ENCODE measurements at places on chromosomes 2 and 18.

GRCh38 chr18:72726201-72726600, 141.6 kb downstream of the NETO1 start:
- DNase-seq = no peak

GRCh38 chr2:49131801-49132200, 22.5 kb downstream of the FSHR start:
- DNase-seq = no peak

DNA sequence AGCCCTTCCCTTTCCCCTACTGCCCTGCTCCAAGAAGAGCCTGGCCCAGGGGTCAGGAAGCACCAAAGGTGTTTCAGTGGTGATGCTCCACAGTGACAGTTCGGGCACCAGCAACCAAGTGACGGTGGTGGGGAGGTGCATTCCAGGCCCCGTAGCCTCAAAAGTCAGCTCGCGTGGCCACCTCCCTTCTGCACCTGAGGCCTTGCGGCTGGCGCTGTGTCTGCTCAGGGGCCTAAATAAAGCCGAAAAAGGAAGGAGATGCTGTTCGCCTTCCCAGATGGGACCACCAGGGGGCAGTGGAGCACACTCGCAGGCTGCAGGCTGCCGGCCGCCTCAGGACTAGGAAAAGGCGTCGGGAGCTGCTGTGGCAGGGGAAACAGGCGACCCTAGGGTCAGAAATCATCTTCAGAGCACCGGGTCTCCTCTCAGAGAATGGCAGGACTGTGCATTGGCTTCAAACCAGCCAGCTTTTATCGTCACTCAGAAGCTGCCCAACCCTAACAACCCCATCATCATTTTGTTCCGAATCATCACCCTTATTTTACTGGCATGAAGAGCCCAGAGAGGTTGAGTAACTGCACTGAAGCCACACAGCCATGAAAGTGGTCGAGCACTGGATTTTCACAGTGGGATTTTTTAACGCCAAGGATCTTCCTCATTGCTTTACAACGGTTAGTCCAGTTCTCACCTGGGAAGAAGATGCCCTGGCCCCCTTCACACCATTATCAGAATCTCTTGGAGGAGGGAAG, 213.0 kb upstream of the CELF4 start:
- no peak for DNase-seq

DNA sequence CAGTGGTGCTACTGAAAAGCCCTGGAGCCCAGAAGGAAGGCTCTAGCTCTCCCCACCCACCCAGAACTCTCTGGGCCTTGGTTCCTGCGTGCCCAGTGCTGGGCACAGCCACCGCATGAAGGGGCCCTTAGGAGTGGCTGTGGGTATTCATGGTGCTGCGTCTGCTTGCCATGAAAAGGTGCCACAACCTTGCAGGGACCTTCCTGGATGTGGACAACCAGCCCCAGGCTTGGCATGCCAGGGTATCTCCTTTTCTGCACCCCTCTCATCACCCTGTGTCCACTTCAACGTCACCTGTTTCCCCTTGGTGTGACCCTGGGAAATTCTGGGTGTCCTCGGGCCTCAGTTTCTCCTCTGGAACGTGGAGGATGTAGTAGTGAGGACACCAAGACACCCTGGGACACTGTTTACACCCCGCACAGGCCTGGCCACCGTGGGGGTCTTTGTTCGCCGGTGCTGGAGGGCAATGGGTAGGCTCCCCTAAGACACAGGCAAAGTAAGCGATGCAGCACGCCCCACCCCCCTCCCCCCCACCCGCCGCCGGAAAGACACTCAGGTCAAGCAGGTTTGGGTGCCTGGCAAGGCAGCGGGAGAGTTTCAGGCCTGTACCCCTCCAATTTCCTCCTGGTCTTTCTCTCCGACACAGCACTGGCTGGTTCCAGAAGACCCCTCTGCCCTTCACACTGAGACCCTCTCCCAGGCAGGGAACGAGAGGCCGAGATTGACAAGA, 34.8 kb upstream of the TAF1B start:
- DNase-seq = no peak

DNA sequence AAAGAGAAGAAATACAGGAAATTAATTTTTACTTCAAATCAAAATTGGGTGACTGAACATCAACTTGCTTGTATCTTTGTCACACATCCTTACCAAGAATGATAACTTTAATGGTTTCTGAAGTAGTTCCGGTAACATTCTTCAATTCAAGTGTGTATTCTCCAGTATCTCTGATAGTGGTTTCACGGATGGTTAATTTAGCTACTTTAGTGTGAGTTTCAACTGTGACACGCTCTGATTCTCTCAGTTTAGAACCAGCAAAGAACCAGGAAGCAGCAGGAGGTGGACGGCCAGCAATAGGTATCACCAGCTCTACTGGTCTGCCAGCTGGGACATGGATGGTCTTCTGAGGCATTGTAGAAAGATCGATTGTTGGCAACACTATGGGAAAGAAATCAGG, 62.3 kb downstream of the PLEKHA3 start:
- no peak for DNase-seq

All from fibroblast of the aortic adventitia (primary cell).